NCI-H2171 treated with DMSO at 0.1 percent for 48 hours (cell line): ENCODE measurements at places on chromosomes 12 and 14.
A peak's percentile ranks its signal among the peaks of the same experiment; 100 is the strongest.

- DNase-seq: peak; percentile 7
Observed at GRCh38 chr12:12803186-12803585, 10.0 kb upstream of the DDX47 start.

- DNase-seq: no peak
Observed at GRCh38 chr12:40202095-40203059, 22.4 kb upstream of the LRRK2 start.

DNA sequence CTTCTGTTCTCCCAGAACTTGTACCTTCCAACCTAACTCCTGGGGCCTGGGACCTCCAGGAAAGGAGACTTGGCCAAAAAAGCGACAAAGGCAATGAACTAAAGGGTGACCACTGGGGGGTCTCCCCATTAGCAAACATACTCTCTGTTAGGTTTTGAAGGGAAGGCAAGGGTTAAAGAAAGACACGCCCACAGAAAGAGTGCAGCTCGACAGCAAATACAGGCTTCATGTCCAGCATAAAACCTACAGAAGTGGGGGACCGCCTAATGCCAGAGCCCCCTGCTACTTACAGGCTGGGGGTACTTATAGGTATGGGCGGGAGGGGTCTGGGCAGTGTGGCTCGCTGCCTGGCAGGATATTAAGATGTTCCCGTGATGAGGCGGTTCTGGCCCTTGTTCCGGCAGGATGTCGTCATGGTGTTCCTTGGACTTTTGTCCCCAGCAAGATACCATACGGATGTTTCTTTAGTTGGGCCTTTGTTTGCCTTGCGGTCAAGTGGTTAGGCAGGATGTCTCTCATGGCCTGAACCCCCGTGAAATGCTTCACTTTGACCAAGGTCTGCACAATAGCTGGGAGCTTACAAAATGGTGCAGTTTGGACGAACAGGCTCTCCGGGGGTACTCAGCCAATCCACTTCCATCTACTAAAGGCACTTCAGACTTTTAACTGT, 53.4 kb downstream of the PRMT8 start:
- no peak for DNase-seq

DNA sequence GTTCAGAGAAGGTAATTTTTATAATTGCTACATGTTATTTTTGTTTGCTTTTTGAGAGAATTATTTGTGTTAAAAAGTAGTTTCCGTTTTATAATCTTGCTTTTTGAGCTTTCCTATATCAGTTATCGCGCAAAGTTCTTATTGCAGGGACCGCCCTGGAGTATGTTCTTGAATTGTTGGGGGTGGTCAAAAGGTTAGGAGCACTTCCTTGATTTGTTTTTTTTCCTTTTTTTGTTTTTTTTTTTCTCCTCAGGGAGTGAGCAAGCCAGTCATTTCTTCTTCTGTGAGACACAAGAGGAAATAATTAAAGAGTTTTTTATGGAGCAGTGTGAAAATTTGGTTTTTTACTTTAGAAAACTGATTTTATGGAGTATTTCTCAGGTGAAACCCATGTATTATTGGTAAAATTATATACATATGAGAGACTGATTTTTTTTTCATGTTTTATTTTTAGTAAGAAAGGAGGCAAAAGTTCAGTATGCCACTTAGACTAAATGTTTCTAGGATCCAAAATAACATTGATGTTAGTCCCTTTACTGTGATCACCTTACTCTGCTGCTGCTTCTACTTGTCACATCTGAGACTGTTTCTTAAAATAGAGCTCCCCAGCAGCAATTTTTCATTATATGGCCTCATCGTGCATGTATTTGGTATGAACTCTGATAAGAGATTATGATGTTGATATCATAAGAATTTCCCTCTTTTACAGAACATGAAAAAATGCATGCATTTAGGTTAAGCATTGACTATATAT, 26.6 kb downstream of the PLEKHA5 start:
- DNase-seq: no peak

GRCh38 chr14:76337635-76338545, 38.0 kb upstream of the ESRRB start:
- peak; percentile 87 for DNase-seq

DNA sequence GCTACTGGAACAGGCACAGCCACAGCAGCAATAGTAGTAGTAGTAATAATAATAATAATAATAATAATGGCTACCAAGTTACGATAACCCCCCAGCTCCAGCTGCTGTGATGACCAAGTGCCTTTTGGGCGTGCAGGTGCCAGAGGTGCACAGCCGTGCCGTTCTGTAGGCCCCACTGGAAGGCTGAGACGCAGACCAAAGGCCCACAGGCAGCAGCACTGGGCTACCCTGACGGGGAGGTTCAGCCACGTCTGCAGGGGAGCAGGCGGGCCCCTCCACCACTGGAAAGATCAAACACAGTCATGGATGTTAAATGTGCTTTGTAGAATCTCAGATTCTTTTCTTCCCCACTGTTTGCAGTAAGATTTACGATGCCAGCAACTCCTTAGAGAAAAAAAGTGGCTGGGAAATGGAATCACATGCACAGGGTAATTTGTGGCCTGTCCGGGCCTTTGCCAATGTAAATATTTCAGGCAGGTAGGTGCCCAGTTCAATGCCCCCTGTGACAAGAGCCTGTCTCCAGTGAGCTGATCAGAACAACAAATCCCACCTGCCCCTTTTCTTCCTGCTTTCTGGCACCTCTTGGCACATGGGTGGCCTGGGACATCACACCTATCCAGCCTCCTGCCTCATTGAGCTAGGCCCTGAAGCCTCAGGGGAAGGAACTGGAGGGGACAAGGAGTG, 32.6 kb downstream of the CCDC85C start:
- DNase-seq: peak; percentile 48

DNA sequence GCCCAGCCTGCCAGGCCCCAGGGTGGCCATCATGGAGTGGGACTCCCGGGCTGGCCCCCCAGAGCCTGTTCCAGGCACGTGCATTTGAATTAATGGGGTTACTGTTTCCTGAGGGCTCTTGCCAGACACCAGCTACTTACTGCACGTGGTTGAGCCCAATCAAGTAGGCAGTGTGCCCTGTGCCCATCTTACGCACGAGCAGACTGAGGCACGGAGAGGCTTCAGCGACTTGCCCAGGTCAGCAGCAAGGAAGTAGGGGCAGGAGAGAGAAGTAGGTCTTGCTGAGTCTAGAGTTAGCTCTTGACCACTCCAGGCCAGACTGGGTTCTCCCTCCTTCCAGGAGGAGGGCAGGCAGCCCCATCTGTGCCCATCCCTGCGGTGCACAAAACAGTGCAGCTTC, 67.7 kb downstream of the DIO3 start:
- DNase-seq: no peak

DNA sequence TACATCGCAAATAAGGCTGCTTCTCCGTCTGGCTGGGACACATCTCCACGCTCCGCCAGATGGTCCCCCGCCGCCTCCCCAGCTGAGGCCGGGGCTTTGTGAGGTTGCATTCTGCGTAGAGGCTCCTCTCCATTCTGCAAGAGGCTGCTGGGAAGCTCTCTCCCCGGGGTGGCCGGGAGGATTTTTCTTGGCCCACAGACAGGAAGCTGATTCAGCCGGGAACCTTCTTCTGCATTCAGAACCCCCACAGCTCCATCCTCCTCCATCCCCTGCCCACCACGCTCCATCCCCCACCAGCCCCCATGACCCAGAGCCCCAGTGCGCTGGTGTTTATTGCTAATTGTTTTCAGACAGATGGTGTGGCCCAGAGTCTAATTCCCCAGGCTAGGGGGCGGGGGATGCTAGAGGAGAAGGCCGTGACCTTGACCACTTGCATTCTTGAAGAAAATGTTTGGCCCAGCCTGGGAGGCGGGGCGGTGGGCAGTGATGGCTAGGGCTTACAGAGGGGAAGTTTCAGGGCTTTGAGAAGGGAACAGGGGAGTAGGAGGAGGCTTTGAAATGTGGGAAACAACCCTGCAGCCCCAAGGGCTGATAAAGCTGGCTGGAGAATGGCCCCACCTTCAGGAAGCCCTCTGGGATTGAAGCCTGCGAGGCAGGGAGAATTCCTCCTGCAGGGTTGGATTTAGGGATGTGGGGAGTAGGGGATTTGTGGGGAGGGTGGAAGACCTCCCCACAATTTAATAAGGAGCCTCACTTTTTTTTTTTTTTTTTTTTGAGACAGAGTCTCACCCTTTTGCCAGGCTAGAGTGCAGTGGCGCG, 88.5 kb upstream of the NCOR2 start:
- peak; percentile 94 for DNase-seq

DNA sequence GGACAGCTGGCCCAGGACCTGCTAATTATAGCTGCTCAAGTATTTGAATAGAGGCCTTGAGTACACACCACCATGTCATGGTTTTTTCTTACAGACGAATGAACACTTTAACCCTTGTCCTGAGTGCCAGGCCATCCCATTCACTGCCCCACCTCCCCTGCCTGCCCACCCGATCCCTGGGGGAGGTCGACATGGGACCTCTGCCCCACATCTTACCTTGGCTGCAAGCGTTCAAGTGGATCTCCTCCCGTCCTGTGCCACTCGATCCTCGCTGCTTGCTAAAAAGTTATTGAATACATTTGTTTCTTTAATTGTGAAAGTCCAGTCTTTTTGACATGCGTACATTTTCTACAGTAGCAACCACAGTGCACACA, 10.3 kb downstream of the RTL1 start:
- no peak for DNase-seq

DNA sequence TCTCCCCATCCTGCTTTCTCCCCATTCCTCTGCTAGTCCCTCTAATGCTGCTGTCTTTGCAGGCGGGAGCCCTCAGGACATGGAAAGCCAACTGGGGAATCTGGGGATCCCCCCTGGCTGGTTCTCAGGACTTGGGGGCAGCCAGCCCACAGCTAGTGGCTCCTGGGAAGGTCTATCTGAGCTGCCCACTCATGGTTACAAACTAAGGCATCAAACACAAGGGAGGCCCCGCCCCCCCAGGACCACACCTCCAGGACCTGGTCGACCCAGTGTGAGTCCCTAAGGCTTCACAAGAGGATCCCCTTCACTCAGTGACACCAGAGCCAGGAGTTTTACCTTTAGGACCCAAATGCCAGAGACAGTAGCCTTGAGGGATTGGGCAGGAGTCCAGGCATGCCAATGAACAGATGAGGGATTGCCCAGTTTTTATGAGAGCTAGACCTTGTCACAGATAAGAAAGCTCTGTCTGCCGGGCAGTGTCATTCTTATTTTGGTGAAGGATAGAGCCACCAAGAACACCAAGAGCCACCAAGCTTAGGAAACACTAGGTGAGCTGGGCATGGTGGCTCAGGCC, 8.0 kb upstream of the CPNE6 start:
- no peak for DNase-seq

DNA sequence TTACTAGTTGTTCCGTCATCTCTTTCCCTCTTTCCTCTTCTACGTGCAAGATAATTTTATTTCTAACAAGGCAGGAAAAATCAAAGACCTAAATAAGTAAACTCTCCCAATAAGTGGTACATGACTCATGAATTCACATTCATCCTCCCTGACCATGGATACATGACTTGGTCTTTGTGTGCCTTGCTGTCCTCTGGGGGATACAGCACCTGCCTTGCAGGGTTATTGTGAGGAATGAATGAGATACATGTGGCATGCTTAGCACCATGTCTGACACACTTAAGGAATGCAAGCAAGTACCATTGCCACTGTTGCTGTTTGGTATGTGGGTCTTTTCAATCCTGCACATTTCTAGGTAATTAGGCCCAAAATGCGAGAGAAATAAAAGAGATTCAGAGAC, 208.4 kb downstream of the DPF3 start:
- DNase-seq: no peak

GRCh38 chr12:53464685-53465418, 12.9 kb downstream of the PCBP2 start:
- DNase-seq: no peak

- DNase-seq: no peak
Observed at GRCh38 chr12:62215506-62215905, 44.7 kb upstream of the USP15 start.

DNA sequence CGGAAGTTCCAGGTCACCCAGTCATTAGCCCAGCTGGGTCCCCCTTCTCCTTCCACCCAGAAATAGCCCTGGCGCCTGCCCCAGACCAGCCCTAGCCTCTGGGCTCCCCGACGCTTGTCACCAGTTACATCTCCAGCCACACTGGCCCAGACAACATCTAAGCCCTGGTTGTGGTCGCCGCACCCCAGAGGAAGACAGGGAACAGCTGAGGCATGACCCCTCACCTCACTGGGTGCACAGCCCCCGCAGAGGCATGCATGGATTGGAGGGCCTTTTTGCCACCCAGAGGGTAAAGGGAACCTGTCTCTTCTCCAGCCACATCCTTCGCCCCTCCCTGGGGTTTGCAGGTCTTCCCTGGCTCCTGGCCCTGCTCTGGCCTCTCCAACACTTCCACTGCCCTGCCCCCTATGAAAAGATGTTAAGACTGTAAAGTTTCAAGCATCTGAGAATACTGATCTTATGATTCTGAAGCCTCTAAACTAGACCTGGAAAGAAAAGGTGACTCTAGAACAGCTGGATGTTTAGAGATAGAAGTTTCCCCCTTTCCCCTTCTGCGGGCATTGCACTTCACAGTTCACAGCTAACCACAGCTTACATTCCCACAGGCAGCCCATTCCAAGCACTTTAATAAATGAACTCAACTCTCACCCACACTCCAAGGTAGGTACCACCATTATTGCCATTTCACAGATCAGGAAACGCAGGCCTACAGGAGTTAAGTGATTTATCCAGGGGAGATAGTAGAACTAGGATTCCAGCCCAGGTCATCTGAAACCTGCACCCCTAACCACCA, 14.7 kb downstream of the TMEM119 start:
- no peak for DNase-seq

GRCh38 chr14:103688906-103689902, 26.0 kb downstream of the XRCC3 start:
- no peak for DNase-seq

DNA sequence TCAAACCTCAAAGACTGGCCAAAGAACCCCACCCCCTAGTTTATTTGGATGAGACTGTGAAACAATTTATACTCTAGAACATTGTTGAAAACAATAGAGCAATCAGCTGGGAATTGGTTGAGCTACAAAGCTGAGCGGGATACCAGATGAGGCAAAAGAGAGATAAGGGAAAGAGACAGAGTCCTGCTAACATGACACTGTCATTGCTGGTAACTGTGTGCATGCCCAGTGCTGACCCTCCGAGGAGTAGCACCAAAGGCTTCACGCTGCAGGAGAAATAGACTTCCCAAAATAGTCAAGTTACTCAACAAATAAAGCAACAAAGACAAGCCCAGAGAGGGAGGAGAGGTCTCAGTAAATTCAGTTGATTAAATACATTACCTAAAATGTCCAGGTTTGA, 63.6 kb downstream of the RASSF8 start:
- no peak for DNase-seq

DNA sequence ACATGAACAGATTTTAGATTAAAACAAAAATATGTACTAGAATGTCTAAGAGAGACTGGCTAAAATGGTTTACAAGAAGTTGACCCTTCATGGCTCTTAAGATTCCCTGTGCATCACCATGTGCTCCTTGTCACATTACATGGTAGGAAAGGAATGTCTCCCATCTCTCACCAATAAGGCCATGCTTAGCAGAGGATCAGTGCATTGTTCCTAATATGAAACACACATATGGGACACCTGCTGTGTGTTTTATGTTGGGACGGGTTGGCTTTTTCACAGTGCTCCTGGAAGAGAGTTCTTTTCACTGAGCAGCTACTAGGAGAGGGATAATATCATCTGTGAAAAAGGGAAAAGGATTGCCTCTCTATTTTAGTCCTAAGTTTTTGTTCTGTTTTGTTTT, 9.6 kb downstream of the PFKM start:
- DNase-seq: no peak
